ENCODE measurements at places on chromosomes 13 and 19.

DNA sequence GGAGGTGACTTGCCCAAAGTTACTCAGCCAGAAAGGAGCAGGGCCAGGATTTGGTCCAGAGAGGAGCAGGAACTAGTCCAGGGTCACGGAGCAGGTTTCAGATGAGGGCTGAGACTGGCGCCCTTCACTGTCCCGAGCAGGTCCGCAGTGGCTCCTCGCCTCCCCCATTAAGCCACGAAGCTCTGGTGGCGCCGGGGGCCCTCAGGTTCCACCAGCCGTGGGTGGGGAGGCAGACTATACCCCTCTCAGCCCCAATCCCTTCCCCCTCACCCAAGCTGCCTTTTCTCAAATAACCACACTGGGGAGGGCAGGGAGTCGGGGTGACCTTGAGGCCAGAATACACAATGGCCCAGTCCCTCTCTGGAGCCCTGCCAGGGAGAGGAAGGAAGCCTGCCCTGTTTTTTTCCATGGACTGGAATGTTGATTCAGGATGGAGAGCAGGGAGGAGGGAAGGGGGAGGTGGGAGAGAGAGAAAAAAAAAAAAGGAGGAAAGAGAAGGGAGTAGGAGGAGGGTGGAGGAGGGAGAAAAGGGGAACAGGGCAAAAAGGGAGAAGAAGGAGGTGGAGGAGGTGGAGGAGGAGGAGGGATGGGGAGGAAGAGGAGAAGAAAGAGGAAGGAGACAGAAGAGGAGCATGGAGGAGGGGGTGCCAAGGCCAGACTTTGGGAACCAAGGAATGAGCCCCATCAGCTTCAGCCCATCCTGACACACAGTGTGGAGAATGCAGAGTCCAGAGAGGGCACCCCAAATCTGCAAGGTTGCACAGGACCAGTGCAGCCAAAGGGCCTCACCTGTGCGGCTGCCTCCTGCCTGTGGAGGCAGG lies 19.7 kb downstream of the CEACAM16 start:
- DNase-seq: no peak

DNA sequence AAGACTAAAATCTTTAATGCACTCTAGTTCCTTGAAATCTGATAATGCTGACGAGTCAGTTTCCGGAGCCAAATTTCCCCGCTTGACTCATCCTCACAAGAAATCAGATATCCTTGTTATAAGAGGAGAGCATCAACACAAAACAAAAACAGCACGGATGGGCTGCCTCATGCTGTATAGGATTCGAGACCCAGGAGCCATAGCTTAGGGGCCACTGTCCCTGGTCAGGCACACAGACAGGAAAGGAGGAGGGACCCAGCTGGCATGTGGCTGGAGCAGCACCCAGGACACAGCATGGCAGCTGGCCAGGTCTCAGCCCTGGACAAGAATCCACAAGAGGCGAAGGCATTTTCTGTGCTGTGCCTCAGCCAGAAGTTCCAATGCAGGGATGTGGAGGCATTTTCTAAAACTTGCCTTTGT lies 110.2 kb upstream of the SPATA13 start:
- DNase-seq: no peak

DNA sequence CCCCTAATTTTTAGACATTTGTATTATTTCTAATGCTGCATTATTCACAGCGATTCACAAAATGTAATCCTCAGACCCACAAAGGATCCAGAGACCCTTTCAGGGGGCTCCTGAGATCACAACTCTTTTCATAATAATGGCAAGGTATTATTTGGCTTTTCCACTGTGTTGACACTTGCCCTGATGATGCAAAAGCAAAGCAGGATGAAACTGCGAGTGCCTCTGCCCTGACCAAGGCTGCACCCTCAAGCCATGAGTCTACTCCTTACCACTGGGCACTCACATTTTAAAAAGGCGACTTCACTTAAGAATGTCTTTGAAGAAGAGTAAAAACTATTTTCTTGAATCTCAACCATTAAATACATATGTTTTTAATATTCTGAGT lies 11.4 kb downstream of the ELF1 start:
- DNase-seq: no peak

- no peak for DNase-seq
Measured at GRCh38 chr13:30027569-30028455, 177.4 kb upstream of the UBL3 start.

GRCh38 chr19:46115396-46116106 lies 8.9 kb downstream of the IGFL3 start:
- DNase-seq: no peak

DNA sequence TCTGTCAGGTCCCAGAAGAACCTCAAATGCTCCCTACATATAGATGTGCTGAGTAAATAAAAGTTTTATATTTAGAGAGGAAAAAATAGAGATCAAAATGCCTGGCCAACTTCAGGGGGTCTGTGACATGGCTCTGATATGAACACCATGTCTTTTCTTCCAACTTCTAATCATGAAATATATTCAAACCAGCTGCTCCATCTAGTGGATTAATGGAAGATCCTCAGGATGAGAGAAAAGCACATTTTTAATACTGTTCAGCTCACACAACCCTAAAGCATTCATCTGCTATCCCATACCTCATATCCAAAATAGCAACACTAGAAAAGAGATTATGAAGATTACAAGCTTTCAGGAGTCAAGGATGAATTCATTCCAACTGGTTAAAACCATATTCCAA lies 56.0 kb upstream of the DOCK9 start:
- DNase-seq: peak; percentile 64

- no peak for DNase-seq
Measured at GRCh38 chr13:113135281-113135760, 12.7 kb downstream of the F10 start.

- DNase-seq: no peak
Measured at GRCh38 chr13:44283600-44283999, 90.0 kb upstream of the SERP2 start.

GRCh38 chr13:48790966-48791365 lies 137.2 kb downstream of the CYSLTR2 start:
- no peak for DNase-seq

DNA sequence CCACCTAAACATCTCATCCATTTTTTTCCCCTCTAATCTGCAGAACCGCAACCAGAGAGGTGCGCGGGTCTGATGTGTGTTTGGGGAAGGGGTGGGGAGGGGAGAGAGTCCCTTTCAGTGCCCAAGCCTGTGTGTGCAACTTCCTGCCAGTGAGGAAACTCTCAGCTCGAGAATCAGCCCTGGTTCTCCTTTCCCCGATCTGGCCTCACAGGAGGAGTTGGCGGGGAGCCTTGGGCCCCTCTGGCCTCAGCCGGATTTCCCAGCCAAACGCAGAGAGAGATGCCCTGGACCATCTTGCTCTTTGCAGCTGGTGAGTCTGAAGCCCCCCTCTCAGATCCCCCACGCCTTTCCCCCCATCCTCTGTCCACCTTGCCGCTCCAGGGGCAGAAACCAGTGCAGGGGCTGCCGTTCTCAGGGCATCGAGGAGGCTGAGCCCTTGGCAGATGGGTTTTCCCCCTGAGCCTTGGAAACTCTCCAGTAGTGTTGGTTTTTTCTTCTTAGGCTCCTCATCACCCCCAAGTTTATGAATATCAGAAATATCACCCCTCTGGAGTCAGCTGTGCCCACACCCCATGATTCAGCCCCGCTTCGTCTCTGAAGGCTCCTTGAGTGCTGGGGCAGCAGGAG lies at the start of gene C19orf38:
TSS of gene C19orf38 (plus strand) at position 186 of the 627 bp plus-strand sequence. CDS start at position 280, 94 bp downstream.
- DNase-seq: no peak

- DNase-seq: peak; percentile 92
Measured at GRCh38 chr19:10259162-10259905, 7.3 kb downstream of the MRPL4 start.

GRCh38 chr19:47065242-47065641 lies 16.8 kb upstream of the TMEM160 start:
- DNase-seq: no peak

GRCh38 chr13:44274771-44275205 lies 98.8 kb upstream of the SERP2 start:
- DNase-seq: peak; percentile 38

DNA sequence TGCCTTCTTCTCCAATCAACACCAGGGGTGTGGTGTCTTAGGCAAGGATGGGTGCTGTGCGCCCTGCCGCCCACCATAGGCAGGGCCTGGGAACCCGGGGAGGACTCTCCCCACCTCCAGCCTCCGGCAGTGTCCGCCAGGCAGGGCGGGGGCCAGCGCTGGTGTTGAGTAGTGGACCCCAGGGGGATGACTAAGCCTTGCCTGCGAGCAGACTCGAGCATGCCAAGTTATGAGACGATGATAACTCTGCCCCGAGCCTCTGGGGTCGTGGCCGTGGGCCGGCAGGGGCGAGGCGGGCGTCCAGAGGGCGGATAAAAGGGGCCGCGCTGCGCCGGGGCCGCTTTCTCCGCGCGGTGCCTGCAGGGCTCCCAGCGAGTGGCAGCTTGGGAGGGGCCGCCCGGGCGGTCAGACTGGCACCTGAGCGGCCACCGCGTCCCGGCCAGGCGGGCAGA lies at the start of gene MEDAG:
TSS of gene MEDAG (plus strand) at position 340 of the 452 bp plus-strand sequence. CDS start 245 bp downstream, outside the sequence.
- no peak for DNase-seq

- DNase-seq: no peak
Measured at GRCh38 chr13:46154136-46154801, 27.7 kb downstream of the LCP1 start.

GRCh38 chr13:110801044-110801443 lies 87.5 kb downstream of the ING1 start:
- DNase-seq: no peak

- DNase-seq: no peak
Measured at GRCh38 chr13:33671560-33671959, 146.4 kb upstream of the RFC3 start.

DNA sequence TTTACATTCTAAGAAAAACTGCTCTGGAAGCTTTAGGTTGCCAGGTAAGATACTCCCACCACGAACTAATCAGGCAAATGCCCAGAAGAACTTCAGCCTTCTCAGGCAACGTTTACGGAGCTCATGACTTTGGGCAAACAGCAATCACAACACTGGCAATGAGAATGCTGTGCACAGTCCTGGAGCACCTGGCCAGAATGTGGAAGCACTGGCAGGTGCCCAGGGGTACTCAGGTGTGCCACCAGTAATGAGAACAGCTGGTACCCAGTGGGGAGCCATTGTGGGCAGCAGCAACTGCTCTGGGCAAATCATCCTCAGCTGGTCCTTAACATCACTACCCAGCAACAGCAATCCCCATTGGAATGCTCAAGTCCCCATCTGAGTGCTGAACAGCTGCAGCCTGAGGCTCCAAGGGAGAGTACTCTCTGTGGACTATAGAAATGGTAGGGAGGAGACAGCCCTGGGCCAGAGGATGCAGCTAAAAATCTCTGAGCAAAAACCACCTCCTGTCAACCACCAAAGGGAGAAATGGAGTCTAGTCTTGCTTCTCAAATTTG lies 210.0 kb downstream of the FOXO1 start:
- no peak for DNase-seq

GRCh38 chr19:10566658-10567410 lies 1.0 kb upstream of the KRI1 start:
- peak; percentile 27 for DNase-seq

GRCh38 chr13:103531278-103531677 lies 465.1 kb upstream of the SLC10A2 start:
- no peak for DNase-seq

GRCh38 chr19:10010247-10010691 lies at the start of gene COL5A3:
COL5A3 (minus strand) TSS chr19:10010504; CDS start chr19:10010385, 119 bp downstream.
- no peak for DNase-seq

DNA sequence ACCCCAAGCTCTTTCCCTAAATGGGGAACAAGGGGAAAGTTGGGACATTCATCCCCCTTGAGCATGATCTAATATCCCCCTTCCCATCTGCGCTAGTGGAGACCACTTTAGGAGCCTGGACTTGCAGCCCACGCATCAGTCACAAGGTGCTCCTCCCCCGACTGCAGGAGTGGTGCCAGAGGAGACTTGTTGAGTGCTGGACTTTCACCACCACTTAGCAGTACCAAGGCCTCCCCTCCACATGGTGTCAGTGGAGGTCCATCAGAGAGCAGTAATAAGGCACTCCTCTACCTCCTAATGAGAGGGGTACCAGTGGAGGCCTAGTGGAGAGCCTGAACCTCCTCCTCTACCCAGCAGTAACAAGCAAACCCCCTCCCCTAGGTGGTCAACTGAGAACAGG lies 22.5 kb downstream of the CAB39L start:
- DNase-seq: peak; percentile 64

DNA sequence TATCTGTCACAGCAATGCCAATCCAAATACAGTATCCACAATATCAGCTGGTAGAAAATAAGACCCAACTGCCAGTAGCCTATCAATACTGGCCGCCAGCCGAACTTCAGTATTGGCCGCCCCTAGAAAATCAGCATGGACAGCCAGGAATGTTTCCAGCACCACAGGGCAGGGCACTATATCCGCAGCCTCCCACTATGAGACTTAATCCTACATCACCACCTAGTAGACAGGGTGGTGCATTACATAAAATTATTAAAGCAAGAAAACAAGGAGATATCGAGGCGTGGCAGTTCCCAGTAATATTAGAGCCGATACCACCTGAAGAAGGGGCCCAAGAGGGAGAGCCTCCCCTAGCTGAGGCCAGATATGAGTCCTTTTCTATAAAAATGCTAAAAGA lies 111.3 kb downstream of the ZNF486 start:
- DNase-seq: no peak

- DNase-seq: no peak
Measured at GRCh38 chr13:105340061-105340606, 1195.3 kb downstream of the EFNB2 start.

DNA sequence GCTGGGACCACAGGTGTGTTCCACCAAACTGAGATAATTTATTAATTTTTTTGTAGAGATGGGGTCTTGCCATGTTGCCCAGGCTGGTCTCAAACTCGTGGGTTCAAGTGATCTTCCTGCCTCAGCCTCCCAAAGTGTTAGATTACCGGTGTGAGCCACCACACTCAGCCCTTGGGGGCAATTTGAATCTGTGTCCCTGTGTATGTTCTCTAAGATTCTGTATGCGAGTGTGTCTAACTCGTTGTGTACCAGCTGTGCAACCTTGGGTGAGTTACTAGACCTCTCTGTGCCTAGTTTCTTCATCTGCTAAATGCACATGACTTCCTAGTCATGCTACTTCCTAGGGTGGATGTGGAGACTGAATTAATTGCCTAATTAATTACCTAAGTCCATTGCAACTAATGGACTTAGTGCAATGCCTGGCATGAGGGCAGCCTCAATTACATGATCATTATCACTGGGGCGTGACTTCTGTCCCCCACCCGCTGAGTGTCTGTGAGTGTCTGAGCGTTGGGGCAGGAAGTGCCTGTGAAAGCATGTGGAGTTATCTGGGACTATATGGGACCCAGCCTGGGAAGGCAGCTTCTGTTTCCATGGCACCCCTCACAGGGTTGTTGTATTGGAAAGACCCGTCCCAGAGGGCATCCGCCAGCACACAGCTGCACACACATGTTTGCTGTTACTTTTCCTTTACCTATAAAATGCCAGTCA lies 1.8 kb upstream of the NCCRP1 start:
- no peak for DNase-seq

- no peak for DNase-seq
Measured at GRCh38 chr19:49153167-49153809, 1.9 kb downstream of the HRC start.
